ENCODE measurements at places on chromosomes 13 and 19. TPM values are rescaled to one million over a fixed set of nuclear protein-coding genes. Genes with fewer than 3 reads are reported as not detected.

The SLC5A5 gene
- not detected for polyA plus RNA-seq

The MYPOP gene
- polyA plus RNA-seq: 4.2 TPM

The GNA15 gene
- 1.9 TPM for polyA plus RNA-seq

The RINL gene
- polyA plus RNA-seq: 3.4 TPM

The MYBPC2 gene
- polyA plus RNA-seq: not detected

The ZNF681 gene
- polyA plus RNA-seq: 1.5 TPM

The KLK15 gene
- polyA plus RNA-seq: not detected

The NLRP11 gene
- 0.13 TPM for polyA plus RNA-seq

The ZNF625 gene
- 1.5 TPM for polyA plus RNA-seq

The MADCAM1 gene
- polyA plus RNA-seq: not detected

The ZNF154 gene
- polyA plus RNA-seq: 1.4 TPM

The OCEL1 gene
- 18.6 TPM for polyA plus RNA-seq

Data from ovary (tissue), 10 donors.